NCI-H1436 (cell line): ENCODE measurements at places on chromosomes 3 and 15.

DNA sequence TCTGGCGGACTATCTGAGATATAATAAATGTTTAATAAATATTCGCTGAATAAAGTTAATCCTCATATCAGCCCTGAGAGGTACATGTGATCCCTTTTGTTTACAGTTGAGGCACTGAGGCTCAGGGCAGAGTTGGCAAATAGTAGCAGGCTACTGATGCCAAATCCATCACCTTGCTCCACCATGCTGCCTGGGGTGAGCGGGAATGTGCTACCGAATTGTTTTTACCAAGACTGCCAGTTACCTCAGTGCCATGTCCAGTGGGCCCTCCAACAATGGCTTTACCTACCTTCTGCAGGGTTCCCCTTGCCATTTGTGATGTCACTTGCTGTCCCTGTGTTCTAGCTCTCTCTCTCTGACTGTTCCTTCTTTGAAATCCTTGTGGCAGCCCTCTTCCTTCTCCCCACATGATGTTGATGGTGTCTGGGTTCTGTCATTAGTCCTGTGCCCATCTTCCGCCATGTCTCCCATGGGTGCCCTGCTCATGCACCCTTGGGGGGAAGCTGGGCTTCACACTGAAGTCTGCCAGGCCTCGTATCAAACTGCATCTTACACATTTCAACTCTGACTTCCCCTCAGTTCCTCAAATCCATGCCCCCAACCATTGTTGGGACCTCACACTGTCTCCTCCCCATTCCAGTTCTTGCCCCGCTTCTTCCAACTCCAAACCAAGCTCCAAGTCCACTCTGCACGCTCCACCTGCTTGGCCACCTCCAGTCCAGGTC lies 35.4 kb downstream of the SLCO2A1 start:
- no peak for DNase-seq

DNA sequence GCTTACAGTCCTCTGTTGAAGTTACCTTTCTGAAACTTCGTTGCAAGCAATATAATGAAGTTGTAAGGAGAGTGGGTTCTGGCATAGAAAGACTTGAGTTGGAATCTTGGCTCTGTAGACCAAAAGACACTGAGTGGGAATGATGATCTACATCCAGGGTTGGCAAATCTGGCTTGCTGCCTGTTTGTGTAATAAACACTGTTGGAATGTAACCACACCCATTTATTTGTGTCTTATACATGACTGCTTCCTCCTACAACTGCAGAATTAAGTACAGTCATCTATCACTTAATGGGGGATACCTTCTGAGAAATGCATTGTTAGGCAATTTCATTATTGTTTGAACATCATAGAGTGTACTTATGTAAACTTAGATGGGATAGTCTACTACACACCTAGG lies 178.4 kb upstream of the SUCLG2 start:
- no peak for DNase-seq

DNA sequence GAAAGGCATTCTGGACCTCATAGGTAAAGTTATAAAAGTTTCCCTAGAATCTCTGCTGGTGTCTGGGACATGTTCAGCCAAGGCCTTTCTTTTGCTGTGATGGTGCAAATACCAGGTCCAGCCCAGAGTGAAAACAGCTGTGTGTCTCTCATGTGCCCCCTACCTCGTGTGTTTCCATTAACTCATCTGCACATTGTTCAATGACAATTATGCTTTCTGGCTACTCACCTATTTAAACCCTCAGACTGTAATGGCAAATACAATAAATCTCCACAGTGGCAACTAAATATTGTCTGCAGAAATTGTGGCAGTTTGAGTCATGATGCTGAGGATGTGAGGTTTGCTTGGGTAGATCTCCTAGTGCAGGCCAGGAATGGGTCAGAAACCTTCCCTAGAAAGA lies 53.1 kb upstream of the GALNT15 start:
- DNase-seq: no peak

DNA sequence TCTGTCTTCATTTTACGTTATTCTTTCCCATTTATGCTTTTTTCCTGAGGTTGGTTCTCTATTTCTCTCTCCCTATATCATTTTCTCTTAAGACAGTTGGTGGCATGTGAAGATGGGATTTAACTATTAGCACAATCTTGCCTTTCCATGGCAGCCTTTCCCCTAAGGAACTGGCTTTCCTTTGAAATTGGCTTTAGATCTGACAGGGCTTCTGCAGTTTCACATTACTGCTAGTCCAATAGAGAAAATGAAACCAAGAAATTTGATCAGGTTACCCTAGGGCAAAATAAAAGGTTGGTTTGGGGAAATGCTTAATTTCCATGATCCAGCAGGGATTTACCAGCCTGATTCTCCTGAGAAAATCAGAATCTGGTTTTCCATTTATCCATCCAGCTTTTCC lies 22.7 kb upstream of the CHL1 start:
- DNase-seq: no peak

DNA sequence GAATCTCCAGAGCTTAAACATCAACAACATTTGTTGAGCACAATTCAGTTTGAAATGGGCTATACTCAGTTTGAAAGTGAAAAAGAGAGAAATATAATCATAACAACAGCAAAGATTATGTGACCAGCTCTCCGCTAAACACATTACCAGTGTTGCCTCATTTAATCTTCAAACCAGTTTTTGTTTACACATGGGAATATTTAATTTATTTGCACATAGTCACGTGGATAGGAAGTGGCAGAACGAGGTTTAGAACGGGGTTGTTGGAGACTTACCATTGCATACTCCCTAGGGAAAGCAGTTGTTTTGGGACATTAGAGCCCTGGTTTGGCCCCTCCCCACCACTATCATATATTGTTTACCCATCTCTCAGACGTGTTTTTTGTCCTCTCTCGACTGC lies 77.2 kb downstream of the IL1RAP start:
- DNase-seq: peak; percentile 93

DNA sequence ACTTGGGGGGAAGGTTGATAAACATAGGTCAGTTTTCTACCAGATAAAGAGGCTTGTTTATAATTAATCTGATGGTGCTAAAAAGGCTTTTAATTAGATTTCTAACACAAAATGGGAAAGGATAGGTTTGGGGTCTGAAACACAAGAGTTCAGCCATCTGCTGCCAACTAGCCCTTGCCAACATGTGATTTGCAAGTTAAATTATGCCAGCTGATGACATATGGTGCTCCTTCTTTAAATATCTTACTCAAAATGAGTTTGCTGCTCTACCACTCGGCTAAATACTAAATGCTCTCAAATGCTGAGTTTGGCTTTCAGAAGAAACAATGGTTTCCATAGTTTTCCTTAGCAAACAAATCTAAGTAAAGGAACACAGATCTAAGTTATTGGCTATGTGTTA lies 557.8 kb upstream of the CCDC54 start:
- DNase-seq: no peak

DNA sequence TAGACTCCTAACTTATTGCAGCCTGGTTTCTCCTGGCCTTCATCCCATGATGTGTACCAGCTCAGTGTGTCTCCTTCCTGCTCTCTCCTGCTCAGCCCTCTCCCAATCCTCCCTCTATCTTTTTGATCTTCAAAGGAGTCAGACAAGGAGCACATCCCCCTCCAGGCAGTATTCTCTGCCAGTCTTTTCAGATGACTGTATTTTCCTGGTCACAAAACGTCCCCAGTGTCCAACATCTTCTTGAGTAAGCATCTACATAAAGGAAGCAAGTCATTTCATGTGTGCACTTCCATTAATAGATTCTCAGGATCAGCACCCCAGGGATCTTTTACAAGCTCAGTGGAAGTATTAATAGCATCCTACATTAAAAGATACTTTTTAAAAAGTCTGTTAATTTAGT lies 148.9 kb upstream of the THBS1 start:
- DNase-seq: no peak

DNA sequence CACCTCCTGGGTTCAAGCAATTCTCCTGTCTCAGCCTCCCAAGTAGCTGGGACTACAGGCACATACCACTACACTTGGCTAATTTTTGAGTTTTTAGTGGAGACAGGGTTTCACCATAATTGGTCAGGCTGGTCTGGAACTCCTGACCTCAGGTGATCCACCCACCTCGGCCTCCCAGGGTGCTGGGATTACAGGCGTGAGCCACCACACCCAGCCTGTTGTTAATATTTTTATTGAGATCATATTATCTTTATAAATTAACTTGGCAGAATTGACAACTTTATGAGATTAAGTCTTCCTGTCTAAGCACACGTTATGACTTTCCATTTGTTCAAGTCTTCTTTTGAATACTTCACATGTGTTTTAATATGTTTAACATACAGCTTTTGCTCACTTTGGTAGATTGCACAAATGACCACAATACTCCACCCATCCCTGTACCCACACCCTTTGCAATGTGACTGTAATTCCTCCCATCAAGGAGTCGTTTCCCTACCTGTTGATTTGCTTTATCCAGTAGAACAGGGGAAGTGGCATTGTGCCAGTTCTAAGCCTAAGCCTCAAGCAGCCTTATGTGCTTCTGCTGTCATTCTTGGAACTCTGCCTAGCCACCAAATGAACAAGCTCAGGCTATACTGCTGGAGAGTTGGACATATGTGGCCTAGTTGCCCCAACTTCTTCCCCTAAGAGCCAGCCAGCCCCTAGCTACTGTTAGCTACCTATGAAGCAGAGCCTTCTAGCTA lies 8.2 kb downstream of the XYLB start:
- DNase-seq: no peak
